Body of pancreas (tissue), 4 donors: ENCODE measurements at places on chromosomes 2 and 18. TPM values are rescaled to one million over a fixed set of nuclear protein-coding genes. Genes with fewer than 3 reads are reported as not detected.

DNA sequence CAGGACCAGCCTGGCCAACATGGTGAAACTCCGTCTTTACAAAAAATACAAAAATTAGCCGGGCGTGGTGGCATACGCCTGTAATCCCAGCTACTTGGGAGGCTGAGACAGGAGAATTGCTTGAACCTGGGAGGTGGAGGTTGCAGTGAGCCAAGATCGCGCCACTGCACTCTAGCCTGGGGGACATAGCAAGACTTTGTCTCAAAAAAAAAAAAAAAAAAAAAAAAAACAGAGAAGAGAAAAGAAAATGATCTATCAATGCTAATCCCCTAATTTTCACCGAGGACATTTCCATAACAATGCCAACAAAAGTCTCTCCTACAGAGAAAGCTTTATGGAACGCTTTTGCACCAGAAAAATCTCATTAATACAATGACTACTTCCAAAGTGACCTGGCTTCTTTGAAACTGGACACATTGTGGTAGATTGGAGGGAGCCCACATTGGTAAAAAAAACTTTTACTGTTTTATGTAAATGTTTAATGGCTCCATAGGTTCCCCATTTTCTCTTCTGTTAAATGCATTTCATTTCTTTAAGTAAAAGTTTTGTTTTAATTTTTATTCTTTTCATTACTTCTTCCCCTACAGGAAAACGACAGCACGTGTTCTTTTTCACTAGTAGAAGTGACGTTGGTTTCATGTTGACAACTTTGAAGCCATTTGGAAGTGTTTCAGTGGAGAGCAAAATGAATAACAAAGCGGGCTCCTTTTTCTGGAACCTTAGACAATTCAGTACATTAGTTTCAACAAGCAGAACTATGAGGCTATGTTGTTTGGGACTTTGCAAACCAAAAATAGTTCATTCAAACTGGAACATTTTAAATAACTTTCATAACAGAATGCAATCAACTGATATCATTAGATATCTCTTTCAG, 888 bp downstream of the FASTKD2 start:
- no peak for DNase-seq

Gene SRBD1
- total RNA-seq, result 14.8 TPM

Gene CSRNP3
- total RNA-seq, result 2.3 TPM

Gene TGFA
- total RNA-seq, result 18.5 TPM

- no peak for DNase-seq
Measured at GRCh38 chr2:58515827-58516573, 274.9 kb upstream of the FANCL start.

DNA sequence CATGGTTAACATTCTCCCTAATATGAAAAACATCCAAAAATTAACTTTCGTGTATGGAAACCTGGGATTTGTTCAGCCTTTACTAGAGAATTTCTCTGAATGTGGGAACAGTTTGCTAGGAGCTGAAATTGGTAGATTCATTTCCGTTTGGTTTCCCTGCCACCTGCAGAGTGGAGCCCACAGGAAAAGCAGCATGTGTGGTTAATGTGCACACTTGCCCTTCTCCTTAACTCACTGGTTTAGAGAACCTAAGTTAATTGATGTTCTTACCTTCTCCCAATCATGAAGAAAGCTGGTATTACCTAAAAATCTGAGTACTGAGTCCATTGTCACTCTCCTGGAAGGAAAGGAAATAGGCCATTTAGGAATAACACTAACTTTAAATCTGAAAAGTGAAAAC, 37.6 kb upstream of the ASXL3 start:
- no peak for DNase-seq

Gene ANKRD53
- 4.7 TPM for total RNA-seq

Gene HOXD12
- total RNA-seq, result not detected

Gene TP53I3
- 36.8 TPM for total RNA-seq

DNA sequence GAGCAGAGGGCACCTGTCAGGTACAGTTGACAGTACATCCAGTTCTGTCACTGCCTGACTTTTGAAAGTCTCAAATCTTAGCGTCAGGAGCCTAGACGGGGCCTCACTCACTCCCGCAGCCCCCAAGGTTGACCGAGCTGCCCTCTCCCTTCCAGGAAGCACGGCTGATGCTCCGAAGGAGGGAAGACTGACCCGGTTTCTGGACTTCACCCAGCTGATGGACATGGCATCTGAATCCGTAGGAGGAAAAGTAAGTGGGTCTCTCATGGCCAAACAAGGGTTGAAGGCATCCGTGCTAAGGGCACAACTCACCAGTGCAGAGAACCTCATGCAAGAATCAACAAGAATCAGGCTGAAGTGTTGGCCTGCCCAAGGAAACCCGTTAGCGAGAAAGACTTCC, 12.9 kb downstream of the ALLC start:
- DNase-seq, result no peak

DNA sequence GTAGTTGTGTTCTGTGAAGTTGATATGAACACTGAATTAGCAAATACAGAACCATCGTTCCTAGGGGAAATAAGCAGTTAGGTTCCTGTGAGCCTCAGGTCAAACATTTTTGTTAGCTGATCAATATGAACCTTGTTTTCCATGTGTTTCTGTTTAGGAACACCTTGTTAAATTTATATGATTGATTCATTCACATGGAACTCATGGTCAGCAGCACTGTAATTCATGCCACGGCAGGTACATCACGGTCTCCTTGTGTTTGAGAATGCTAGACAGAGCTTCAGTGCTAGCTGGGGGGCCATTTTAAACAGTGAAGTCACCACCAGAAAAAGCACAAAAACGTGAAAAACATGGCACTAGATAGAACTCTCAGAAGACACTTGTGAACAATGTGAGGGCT, 62.2 kb downstream of the MYCN start:
- DNase-seq, result no peak

Gene GCG
- total RNA-seq, result 464 TPM

Gene MAL
- total RNA-seq, result not detected

Gene NRP2
- total RNA-seq, result 5.7 TPM

Gene DPYSL5
- total RNA-seq, result not detected

- no peak for DNase-seq
Measured at GRCh38 chr2:239917125-239917956, 107.8 kb downstream of the NDUFA10 start.

DNA sequence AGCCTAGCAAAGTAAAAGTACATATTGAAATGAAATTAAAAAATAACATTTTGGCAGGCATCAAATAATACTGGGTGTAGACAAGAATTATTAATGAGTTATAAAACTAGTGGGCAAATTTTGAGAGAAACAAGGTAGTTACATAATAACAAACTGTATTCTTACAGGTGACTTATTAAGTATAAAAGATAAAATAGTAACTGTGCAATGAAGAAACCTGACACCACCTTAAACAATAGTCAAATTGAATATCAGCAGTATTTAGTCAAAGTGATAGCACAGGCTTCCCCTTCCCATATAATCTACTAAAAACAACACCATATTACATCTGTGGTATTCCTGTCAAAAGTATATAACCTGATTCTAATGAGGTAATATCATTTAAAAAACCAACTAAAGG, 1099.8 kb upstream of the CRIM1 start:
- DNase-seq, result no peak

DNA sequence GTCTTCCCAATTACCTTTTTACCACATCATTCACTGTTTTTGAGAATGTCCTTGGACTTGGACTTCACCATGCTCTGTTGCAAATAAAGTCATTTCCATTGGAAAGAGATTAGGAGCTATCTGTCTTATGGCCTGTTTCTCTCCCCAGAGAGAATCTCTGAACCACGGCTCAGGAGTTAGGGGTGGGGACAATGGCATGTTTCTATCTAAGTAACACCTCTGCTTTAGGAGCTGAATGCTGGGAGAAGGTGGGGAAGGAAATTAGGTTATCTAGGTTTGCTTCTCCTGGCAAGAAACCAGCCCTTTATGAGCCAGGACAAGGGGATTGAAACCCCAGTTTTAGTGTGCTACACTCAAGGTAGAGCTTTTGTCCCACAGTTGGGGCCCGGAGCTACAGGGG, 86.3 kb downstream of the AGPS start:
- no peak for DNase-seq

- DNase-seq, result no peak
Measured at GRCh38 chr2:1406434-1406833, 6.8 kb upstream of the TPO start.

GRCh38 chr2:100757621-100758394, 62.1 kb upstream of the NPAS2 start:
- DNase-seq, result peak; percentile 31
